Large intestine (tissue), 12 donors: ENCODE measurements at places on chromosomes 11 and 22.

GRCh38 chr11:32881286-32881685, 11.3 kb upstream of the QSER1 start:
- no peak for DNase-seq

- no peak for DNase-seq
Measured at GRCh38 chr22:47276450-47276820, 514.0 kb downstream of the TBC1D22A start.

DNA sequence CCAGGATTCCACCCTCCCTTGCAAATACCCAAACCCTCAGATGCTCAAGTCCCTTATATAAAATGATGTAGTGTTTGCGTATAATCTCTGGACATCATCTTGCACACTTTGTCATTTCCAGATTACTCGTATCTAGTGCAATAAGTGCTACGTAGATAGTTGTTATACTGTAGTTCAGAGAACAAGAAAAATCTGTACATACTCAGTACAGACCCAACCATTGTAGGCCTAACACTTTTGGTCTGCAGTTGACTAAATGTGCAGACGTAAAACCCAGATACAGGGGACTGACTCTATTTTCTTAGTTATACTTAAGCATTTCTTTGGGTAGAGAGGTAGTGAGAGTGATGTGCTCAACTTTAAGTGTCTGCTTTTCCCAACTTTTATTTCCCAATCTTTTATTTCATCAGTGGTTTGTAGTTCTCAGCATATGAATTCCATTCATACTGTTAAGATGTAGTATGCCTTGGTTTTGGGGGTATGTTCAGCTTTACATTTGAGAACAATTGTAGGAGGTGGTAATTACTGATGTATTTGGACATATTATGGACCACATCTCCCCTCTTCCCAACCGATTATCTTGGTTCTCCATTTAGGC, 43.9 kb downstream of the DDX6 start:
- DNase-seq = no peak

GRCh38 chr11:14240951-14241350, 118.0 kb downstream of the RRAS2 start:
- no peak for DNase-seq

GRCh38 chr11:110808248-110808647, 96.0 kb upstream of the ARHGAP20 start:
- DNase-seq = no peak

DNA sequence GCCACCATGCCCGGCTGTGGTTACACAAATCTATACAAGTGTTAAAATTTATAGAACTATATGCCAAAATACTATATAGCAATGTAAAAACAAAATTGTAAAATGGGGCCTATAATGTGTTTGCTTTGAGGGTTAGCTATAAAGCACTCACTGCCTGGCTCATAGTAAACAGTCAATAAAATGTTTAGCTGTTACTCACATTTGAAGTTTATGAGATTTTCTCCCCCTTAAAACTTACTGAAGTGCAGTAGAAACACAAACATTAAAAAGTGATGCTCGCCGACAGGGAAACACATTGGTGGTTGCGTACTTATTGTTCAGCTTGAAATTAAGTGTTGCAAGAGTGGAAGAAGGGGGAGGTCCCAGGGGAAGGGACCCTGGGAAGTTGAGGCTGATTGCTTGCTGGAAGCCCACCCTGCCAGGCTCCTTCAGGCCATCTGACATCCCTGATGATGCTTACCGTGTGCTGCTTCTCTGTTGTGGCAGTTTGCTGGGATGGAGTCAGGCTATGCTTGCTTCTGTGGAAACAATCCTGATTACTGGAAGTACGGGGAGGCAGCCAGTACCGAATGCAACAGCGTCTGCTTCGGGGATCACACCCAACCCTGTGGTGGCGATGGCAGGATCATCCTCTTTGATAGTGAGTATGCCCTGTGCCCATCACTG, 52.1 kb downstream of the KREMEN1 start:
- DNase-seq = no peak

- DNase-seq = no peak
Measured at GRCh38 chr11:116257092-116257491, 515.7 kb downstream of the BUD13 start.

GRCh38 chr11:121237686-121238658, 54.6 kb upstream of the SC5D start:
- no peak for DNase-seq

DNA sequence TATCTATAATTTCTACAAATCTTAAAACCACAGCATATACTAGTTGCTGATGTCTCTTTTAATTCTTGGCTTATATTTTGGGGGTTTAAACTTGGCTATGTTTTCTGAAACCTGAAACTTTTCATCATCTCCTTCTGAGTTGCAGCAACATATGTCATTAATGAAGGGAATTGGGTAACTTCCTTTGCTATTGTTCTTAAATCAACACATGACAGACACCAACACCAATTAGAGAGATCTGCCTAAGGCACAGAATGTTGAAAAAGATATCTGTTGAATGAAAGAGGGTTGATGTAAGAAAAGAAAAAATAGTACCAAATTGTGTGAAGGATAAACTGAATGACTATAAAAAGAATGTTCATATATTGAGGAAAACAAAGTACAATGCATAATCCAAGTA, 10.3 kb upstream of the GAS2 start:
- no peak for DNase-seq

- no peak for DNase-seq
Measured at GRCh38 chr11:127631974-127632373, 631.4 kb upstream of the KIRREL3 start.

GRCh38 chr22:32490279-32490678, 15.7 kb downstream of the FBXO7 start:
- no peak for DNase-seq

- no peak for DNase-seq
Measured at GRCh38 chr11:89275966-89276365, 98.3 kb downstream of the TYR start.

DNA sequence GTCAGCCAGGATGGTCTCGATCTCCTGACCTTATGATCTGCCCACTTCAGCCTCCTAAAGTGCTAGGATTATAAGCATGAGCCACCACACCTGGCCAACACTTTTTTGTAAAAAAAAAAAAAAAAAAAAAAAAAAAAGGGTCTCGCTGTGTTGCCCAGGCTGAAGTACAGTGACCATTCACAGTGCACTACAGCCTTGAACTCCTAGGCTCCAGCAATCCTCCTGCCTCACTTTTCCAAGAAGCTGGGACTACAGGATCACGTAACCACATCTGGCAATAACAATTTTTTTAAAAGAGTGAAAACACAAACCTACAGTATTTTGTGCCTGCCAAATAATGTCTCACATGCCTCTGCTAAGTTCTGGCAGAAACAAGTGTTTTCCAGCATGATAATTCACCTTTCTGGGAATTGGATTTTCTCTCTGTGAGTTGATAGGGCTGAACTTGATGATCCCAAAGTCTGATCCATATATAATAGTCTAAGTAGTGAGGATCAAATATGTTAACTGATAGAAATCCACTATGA, 30.6 kb downstream of the ADORA2A start:
- no peak for DNase-seq

DNA sequence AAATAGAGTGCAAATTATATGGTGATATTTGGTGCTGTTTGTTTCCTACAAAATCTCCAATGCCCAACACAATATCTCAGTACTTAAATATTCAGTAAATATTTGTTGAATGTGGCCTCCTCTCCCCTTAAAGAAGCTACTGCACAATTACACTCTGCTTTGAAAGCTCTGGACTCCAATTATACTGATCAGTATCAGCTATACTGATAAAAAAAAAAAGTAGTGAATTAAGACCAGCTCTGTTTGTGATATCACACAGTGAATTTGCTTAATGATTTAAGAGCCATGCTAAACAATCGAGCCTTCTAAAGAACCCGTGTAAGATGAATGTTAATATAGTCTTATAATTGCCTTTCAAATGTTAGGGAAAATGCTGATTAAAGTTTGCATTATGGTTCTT, 543.2 kb upstream of the API5 start:
- no peak for DNase-seq

GRCh38 chr11:62560566-62561103, 13.1 kb downstream of the EEF1G start:
- DNase-seq = peak; percentile 94

GRCh38 chr11:45930031-45930794, 7.8 kb downstream of the LARGE2 start:
- no peak for DNase-seq

GRCh38 chr11:24064309-24064903, 432.4 kb upstream of the LUZP2 start:
- DNase-seq = no peak

DNA sequence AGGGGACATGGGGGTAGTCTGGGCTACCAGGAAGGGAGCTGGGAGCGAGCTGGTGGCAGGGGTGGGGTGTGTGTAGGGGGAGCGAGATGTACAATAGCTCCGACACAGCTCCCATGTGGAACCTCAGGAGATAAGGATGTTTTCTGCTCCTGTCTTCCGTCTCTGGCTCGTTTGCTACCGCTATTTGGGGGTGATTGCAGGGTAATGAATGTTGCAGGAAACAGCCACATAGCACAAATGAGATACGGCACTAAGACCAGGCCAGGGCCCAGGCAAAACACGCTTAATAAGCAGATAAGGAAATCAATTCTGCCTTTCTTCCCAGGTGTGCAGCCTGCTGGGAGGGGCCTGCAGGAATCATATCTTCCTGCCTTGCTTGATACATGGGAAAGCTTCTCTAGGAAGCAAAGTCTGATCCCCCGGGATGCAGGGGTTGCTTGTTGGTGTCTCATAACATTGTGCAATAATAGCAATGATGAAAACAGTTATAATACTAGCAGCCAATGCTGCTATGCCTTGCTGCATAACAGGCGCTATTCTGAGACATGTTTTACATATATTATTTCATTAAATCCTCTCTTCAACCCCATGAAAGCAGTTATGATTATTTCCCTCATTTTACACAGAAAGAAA, 158.7 kb downstream of the ST3GAL4 start:
- no peak for DNase-seq

DNA sequence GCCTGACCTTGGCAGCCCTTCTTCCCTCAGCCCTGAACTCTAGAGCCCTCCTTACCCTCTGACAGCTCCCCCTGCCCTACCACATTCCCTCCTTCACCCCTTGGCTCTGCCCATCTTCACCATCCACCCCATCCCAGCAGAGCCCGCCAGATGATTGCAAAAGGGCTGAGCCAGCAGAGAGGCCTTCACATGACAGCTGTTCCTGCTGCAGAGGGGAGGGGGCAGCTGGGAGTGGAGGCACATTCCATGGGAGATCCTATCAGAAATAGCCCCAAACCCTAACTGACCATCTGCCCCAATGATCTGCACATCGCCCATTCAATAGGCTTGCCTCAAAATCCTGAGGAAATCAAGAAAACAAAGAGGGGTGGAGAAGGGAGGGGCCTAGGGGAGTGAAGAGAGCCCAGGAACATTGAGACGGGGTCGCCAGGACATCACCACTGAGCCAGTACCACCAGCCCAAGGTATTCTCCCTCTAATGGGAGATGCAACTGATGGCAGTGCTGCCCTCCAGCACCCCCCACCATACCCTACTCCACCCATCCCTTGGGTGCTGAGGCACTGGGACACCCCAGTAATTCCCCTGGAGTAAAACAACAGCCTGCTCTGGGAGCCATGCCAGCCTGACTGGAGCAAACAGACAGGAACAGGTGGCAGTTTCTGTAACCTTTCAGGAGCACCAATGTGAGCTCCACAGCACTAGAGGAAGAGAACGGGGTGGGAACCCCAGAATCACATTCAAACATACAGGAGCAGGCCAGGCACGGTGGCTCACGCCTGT, 8.0 kb upstream of the AHNAK start:
- DNase-seq = no peak

GRCh38 chr22:28112548-28113043, 193.5 kb upstream of the PITPNB start:
- DNase-seq = peak; percentile 19

- no peak for DNase-seq
Measured at GRCh38 chr11:70504246-70505020, 106.1 kb downstream of the CTTN start.

- DNase-seq = peak; percentile 87
Measured at GRCh38 chr11:116421529-116422185, 351.1 kb downstream of the BUD13 start.
